ENCODE measurements at places on chromosomes 16 and 17. TPM values are rescaled to one million over a fixed set of nuclear protein-coding genes. Genes with fewer than 3 reads are reported as not detected.

The TMEM98 gene
- total RNA-seq = 32.1 TPM

The METRN gene
- total RNA-seq = 74.5 TPM

The SLC9A5 gene
- total RNA-seq = 2.8 TPM

The CHAD gene
- total RNA-seq = 0.46 TPM

The GALR2 gene
- total RNA-seq = not detected

The CFAP119 gene
- 8.8 TPM for total RNA-seq

The NACA2 gene
- total RNA-seq = not detected

The TBKBP1 gene
- total RNA-seq = 15.2 TPM

The ALDH3A2 gene
- total RNA-seq = 73.4 TPM

The PSME3IP1 gene
- total RNA-seq = 146 TPM

The KRT25 gene
- not detected for total RNA-seq

The ZNF768 gene
- 26.5 TPM for total RNA-seq

The KRT31 gene
- total RNA-seq = 0.23 TPM

The PPL gene
- 13.4 TPM for total RNA-seq

The SHISA9 gene
- 22.4 TPM for total RNA-seq

The SKAP1 gene
- total RNA-seq = 0.92 TPM
